GM12891 (cell line): ENCODE measurements at places on chromosomes 5 and 9.

DNA sequence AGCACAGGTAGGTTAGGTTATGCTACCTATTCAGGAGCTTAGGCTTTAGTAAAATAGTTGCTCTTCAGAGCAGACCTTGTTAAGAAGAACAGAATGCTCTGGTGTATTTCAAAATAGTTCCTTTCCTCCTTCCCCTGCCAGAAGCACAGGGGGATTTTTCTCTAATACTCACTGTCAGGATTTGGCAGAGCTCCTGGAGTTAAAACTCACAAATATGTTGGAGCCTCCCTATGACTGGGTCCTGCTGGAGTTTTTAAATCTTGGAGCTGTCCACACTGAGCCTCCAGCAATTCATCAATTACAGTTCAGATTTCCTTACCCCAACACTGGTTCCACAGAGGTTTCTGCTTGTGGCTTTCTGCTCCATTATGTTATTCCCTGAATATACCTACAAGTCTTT, 1233.8 kb upstream of the WWC1 start:
- DNase-seq: no peak

- DNase-seq: no peak
Observed at GRCh38 chr5:83955916-83956315, 235.3 kb upstream of the HAPLN1 start.

DNA sequence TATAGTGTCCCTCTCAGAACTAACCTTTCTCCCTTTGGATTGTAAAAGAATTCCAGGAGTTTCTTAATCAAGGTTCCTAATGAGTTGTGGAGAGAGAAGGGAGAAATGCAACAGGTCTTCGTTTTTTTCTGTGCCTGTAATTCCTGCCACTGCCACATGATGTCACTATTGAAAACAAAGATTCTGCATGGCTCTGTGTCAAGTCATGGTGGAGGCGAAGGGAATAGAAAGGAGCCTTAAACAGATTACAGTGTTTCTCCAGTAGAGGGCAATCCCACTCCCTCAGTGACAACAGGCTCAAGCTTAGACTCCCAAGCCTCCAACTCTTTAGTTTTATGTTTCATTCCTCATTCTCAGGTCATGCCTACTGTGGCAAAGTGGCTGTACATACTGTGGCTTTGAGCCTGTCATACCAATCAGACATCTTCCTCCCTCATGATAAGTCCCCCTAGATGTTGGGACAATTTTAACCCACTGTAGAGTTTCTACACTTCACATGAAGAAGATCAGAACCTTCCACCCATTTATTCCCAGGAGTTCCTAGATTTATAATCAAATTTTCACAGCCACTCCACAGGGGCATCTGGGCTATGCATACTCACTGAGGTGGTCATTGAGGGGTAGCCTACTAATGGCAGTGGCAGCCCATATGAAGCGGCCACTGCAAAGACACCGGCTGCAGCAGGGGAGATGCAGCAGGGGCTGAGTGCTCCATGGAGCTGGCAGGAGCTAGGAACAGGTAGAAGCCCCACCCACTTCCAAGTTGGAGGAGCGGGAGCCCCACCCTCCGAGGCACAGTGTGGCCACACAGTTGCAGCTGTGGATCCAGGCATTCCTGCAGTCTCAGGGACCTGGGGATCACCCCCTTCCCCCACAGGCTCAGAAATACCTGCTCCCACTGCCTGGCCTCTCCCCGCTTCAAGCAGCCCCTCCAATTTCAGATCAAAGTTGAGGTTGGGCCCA, 97.4 kb upstream of the TRIM32 start:
- DNase-seq: peak; percentile 22

DNA sequence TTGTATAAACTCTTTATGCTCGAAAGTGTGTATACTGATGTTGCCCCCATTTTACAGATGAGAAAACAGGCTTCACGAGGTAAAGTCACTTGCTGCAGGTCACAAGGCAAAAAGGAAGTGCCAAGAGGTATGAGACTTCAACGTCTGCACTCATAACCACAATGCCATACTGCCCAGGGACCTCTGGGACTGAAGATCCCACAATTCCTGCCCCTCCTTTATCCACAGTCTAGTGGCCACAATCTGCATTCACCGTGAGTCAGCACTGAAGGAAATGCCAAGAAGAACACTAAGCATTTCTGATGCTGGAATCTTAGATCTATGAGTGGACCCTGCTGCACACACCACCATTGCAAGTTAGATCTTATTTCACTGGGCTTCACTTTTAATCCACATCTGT, 37.3 kb downstream of the MED27 start:
- DNase-seq: no peak

DNA sequence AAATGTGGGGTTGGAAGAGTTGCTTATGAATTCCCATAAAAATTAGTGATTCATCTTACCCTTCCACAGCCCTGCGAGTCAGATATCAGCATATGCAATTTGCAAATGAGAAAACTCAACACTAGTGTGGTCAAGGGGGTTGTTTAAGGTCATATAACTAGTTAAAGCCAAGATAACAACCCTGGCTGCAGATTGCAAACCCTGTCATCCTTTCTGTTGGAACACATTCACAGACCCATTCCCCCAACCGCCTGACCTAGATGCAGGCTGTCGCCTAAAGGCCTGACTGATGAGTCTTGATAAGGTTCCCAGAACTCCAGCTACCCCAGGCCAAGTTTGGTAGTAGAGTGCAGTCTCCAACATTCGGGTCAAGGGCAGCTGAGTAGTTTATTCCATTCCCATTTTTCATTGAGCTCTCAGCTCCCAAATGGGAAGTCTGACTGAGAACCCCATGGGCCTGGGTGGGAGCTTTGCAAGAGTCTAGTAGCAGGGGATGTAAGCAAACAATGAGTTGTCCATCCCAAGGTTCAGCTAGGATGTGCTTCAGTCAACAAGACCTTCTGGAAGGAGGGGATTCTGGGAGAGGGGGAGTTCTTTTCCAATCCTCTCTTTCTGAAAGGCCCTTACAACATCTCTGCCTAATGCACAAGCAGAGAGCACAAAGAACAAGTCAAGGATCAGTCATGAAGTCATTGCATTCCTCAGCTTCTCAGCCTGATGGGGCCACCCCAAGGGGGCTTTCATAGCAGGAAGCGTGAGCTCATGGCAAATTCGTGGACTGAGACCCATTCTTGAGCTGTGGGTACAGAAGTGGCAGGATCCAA, 40.3 kb downstream of the ADAM19 start:
- no peak for DNase-seq

GRCh38 chr5:3538886-3539285, 56.7 kb upstream of the IRX1 start:
- DNase-seq: no peak

DNA sequence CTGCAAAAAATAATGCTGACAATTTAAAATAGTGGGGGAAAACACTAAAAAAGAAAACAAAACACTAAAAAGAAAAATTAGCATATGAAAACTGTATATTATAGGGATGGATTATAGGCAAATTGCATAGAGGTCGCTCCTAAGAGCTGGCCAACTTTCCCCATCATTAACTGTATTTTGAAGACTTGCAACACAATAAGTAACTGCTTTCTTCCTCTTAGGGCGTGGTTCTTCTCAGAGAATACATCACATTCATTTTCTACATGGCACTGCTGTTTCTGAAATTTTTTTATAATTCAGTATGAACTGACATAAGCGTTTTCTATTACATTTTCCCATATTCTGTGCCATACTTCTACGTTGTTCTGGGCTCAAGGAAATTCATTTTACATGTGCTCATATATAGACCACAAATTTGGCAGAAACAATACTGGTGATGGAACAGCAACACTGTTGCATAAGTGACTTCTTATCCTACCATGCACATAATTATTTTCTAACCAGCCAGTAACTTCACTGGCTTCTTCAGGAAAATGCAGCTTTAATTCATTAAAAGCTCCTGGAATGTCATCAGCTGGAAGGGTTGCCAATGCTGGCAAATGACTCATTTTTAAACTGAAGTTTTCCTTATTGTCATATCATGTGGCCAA, 171.2 kb upstream of the DMAC1 start:
- DNase-seq: no peak

GRCh38 chr9:109934136-109934856, 154.3 kb downstream of the PALM2AKAP2 start:
- DNase-seq: no peak

DNA sequence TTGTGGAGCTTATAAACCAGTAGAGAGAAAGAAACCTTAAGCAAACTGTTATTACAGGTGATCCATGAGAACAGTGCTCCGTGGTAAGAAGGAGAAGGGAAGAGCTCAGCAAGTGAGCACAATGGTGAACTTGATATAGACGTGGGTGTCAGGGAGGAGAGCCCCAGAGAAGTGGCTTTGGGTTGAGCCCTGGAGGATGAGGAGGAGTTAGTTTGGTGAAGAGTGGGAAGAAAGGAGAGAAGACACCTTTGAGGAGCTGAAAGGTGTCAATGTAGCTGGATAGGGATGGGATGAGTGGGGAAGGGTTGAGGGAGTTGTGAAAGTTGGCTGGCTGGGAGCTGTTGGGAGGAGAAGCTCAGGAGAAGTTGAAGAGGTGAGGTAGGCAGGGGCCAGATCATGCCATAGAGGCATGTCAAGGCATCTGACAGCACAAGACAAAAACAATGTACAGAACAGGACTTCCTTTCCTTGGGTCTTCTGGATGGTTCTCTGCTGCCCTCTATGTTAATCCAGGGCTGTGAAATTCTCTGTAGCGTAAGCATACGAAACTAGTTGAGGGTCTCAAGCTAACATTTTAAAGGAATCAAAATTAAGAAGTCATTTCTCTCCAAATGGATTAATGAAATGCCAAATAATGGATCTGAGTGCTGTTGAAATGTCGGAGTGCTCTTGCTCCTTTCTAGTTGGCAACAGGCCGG, 501.9 kb downstream of the KDM4C start:
- no peak for DNase-seq
